ENCODE measurements at places on chromosomes 11 and 22.
A peak's percentile ranks its signal among the peaks of the same experiment; 100 is the strongest.

DNA sequence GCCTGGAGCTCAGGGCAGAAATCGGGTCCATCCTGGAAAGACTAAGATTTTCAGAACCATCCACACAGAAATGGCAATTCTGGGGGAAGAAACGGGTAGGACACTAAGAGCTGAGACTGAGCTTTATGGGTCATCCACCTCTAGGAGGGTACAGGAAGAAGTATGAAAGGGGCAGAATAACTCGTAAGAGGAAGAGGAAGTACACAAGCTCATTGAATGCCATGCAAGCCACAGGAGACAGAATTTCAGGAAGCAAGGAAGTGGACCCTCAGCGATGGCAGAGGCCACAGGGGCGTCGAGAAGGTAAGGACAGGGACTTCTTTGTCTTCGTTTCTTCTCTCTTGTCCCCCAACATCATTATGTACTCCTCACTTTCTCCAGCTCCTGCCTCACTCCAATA is 169.6 kb downstream of the MAML2 start:
- no peak for DNase-seq

GRCh38 chr11:102476812-102477211 is 24.2 kb upstream of the TMEM123 start:
- no peak for DNase-seq

GRCh38 chr11:104917271-104918112 is 19.2 kb upstream of the CASP12 start:
- DNase-seq, result peak; percentile 44

- peak; percentile 22 for DNase-seq
These were observed 9.7 kb upstream of the NEFH start for GRCh38 chr22:29470159-29470855.

- DNase-seq, result peak; percentile 6
These were observed 3.6 kb upstream of the APOBEC3A start for GRCh38 chr22:38953577-38954413.

DNA sequence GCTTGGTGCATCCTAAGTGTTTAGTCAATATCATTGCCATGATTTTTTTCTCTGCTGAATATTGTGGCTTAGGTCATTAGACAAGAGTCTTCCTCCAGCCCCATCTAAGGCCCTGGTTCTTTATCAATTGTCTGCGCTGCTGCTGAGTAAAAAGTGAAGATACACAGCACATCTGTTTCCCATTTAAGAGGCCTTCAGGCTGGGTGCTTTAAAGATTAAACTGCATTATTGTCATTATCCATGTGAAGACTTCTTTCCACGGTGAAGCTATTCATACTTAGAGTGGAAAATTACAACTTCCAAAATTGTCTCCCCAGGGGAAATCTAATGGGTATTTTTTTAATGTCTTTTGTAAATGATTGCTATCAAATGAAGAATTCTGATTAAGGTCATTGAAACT is 719.8 kb upstream of the LRRC4C start:
- DNase-seq, result no peak

DNA sequence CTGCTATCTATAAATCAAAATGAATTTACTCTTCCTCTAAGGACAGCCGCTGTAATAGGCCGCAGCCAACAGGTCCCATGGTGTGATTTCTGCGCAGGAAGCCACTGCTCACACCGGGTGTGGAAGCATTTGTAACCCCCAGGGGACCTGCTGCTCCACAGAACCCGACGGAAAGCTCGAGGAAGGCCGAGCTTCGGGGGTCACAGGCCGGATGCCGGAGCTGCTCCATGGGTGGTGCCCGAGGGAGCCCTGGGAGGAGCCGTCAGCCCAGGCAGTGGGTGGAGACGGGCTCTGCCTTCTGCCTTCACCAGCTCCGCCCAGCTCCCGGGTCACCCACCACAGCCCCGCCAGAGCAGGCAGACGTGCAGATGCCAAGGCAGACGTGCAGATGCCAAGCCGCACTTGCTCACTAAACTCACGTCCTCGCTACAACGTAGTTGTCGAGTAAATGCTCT is 63.5 kb downstream of the BRD1 start:
- peak; percentile 36 for DNase-seq

DNA sequence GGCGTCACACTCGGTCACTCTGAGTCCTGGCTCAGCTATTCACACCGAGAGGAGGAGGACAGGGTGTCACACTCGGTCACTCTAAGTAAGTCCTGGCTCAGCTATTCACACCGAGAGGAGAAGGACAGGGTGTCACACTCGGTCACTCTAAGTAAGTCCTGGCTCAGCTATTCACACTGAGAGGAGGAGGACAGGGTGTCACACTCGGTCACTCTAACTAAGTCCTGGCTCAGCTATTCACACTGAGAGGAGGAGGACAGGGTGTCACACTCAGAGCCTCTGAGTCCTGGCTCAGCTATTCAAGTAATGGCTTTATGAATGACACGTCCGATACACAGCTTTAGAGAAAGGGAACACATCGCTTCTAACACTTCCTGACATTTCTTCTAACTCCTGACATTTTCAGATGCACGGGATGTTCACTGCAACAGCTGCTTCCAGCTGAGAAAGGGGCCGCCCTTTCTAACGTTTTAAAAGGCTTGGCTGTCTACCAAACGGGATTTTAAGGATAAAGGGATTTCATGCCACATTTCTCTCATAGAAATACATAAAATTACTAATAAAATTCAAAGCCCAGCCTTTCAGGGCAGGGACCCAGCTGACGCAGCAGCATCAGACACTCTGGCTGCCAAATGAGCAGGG is 28.1 kb downstream of the DRD4 start:
- peak; percentile 28 for DNase-seq

DNA sequence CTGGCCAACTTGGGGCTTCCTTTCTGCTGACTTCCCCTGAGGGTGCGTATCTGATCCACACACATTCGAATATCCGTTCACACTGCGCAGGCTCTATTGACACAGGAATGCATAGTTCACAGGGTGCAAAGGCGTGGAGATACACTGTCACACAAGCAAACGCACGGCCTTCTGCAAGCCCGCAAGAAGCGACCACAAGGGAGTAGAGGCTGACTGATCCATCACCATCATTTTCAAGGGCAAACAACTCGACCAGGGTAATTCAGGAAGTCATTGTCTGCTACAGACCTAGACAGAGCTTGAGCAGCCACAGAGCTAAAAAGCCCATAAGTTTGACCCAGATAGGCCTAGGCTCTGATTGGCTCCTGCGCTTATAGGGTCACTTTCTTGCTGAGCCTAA is 392.3 kb downstream of the MN1 start:
- DNase-seq, result no peak

DNA sequence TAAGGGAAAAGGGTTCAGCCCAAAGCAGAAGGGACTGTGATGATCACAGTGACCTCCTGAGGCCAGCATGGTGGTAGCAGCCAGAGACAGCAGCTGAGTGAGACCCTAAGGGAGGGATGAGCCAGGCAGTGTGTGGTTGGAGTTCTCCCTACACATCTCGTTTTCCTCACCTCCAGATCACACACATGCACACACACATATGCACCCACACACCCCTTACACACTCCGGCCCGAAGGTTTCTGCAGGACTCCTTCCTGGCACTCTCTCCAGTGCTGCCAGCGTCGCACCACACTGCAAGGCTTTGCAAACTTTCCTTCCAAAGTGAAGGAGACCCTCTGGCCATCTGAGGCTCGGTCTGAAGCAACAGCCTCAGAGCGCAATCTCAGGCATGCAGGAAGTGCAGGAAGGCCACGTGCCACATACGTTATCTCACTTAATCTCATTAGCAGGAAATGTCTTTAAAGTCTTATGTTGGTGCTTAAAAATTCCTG is 26.9 kb upstream of the TP53I11 start:
- DNase-seq, result no peak

GRCh38 chr22:47197773-47198500 is 435.5 kb downstream of the TBC1D22A start:
- DNase-seq, result no peak

DNA sequence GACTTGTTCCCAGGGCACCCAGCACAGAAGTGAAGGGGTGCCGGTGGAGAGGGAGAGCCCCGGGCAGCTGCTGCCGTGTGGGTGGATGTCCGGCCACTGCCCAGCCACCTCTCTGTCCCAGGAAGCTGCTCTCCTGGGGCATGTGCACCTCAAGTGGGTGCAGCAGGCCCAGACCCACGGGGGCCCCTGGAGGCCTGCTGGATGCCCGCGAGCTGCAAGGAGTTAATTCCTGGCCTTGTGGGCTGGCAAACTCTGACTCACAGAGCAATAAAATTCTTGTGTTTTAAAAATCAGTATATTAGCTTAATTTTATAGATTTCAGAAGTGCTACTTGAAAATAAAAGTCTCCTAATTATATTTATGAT is 37.4 kb upstream of the KCNQ1OT1 start:
- no peak for DNase-seq

GRCh38 chr11:124895471-124895971 is 2.1 kb downstream of the ROBO4 start:
- no peak for DNase-seq

DNA sequence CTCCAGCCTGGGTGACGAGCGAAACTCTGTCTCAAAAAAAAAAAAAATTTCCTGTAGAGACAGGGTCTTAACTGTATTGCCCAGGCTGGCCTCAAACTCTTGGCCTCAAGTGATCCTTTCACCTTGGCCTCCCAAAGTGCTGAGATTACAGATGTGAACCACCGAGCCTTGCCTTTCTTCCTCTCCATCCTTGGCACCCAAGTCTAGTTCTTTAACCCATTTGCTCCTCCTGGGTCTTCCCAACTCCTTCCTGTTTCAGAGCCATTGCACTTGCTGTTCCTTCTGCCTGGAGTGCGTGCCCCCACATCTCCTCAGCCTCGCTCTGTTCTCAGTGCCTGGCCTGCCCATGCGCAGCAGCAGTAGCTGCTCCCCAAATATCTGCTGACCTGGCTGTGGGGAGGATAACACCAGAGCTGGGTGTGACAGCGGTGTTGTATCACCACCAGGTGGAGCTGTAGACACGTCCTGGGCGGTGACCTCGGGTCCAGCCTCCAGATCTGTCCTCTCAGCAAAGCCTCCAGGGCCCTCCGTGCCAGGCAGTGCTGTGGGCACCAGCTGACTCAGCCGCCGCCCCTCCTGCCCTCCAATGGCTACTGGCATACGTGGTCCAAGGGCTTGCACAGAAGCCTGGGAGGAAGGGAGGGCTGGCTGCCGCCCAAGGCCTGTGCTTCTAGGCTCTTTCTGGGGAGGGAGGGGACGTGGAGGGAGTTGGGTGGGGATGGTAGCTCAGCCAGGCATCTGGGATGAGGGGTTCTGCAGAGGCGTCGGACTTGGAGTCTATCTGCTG is 22.0 kb downstream of the TEF start:
- peak; percentile 81 for DNase-seq

DNA sequence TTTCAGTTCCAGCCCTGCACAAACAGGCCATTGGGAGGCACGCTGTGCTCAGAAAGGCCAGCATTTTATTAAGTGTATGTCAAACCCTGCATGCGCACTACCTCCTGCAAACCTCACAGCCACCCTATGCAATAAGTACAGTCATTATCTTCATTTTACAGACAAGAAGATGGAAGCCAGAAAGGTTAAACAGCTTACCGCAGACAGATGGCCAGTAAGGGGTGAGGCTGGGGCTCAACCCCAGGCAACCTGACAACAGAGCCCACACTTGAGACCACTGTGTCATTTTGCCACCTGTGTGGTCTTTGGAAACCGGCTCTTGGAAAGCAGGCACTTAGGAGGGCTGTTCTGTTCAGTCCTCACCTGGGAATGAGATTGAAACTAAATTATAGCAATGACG is 142.3 kb downstream of the NXPE2 start:
- DNase-seq, result no peak

DNA sequence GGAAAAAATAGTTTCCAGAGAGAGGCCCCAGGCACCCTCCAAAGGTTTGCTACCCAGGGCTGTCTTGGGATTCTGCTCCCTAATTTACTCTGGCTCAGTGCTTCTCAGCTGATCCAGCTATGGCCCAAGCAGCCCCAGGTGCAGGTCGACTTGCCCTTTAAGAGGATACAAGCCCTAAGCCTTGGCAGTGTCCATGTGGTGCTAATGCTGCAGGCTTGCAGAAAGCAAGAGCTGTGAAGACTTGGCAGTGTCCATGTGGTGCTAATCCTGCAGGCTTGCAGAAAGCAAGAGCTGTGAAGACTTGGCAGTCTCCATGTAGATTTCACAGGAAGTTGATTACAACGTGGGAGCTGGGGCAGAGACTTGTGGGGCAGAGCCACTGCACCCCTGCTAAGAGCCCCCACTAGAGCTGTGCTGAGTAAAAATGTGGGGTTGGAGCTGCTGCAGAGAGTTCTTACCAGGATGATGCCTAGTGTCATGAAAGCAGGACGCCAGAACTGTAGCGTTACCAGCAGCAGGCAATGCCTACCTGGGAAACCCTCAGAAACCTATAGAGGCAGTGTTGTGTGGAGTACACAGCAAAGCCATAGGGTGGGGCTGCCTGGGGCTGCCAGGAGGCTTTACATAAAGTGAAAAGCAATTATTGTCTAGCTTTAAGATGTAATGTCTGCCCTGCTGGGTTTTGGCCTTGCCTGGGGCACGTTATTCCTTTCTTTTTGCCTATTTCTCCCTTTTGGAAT is 16.1 kb upstream of the OR52K1 start:
- no peak for DNase-seq

GRCh38 chr22:31329453-31330215 is 16.5 kb downstream of the PATZ1 start:
- DNase-seq, result no peak

DNA sequence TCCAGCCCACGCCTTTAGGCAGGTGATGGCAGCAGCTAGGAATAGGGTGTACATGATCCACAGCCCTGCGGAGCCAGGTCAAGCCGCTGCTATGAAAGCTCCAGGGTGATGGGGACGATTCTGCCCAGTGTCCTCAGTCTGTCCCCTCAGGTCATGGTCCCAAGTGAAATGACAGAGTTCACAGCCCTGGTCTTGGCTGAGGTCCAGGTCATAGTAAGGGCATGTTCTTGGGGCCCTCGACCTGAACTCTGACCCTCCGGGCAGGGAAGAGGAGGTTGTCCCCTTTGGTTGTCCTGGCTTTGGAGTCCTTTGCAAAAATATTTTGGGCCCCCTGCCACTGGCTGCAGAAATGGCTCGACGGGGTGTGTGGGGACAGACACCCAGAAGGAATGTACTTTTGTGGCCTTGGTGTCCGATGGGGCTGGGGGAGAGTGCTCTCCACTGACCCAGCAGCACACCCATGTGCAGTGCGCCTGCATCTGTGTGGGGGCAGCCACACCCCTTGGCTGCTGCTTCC is 7.3 kb downstream of the C22orf31 start:
- DNase-seq, result no peak

Measured in AG10803 (cell line).